ENCODE measurements at places on chromosomes 5 and 9. TPM values are rescaled to one million over a fixed set of nuclear protein-coding genes. Genes with fewer than 3 reads are reported as not detected.

MYOT gene
- total RNA-seq, result not detected

NR4A3 gene
- total RNA-seq, result 9.8 TPM

PALM2AKAP2 gene
- 5.2 TPM for total RNA-seq

PPP6C gene
- total RNA-seq, result 54.6 TPM

SEMA6A gene
- 0.15 TPM for total RNA-seq

CEL gene
- total RNA-seq, result 1.8 TPM

ZNF658 gene
- total RNA-seq, result 3.3 TPM

SPATA31A3 gene
- total RNA-seq, result not detected

RNF208 gene
- total RNA-seq, result 4.3 TPM

NKD2 gene
- 4.3 TPM for total RNA-seq

IL3 gene
- total RNA-seq, result 6.0 TPM

LHX3 gene
- not detected for total RNA-seq

PKN3 gene
- 10.7 TPM for total RNA-seq

F2RL2 gene
- total RNA-seq, result not detected

GPR21 gene
- 0.32 TPM for total RNA-seq

SPINK6 gene
- not detected for total RNA-seq

PIP5K1B gene
- 4.7 TPM for total RNA-seq

CNTRL gene
- 89.2 TPM for total RNA-seq

GPBP1 gene
- 118 TPM for total RNA-seq

PCDHA4 gene
- not detected for total RNA-seq

All from T-helper 1 cell treated with Interleukin-12 subunit alpha and Interleukin-12 subunit beta and Interleukin-4 antibody, amounts not matched to agents 30 ng/mL and 1 ng/mL, for 36 hours (primary cell).